ENCODE measurements at places on chromosomes 3 and 15.

- no peak for DNase-seq
These were observed 168.8 kb upstream of the MANF start for GRCh38 chr3:51216291-51216690.

- DNase-seq, result no peak
These were observed 6.9 kb downstream of the MITF start for GRCh38 chr3:69746119-69746518.

DNA sequence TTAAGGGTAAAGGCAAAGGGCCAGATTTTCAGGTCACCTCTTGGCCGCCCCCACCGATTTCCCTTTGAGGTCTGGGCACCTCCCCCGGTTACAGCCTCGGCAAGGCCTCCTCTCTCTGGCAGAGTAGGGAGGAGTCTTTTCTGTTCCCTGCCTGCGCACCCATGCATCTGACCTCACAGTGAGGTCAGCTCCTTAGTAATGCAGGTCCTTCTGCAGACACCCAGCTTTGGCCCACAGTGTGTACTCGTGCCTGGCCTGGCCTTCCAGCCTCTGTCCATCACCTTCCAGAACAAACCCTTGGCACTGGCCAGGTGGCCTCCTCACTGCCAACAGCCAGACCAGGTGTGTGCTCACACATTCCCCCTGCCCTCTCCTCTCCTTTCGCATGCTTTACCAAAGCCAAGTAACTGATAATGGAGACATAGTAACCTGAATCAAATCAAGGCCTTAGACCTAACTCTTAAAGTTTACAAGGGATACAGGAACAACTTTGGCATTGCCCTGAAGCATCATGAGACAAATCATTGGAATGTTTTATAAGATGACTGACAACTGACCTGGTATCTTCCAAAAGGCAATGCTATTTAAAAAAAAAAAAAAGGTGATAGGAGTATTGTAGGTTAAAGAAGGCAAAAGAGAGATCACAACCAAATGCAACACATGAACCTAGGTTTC lies 61.3 kb downstream of the CORO2B start:
- DNase-seq, result no peak

DNA sequence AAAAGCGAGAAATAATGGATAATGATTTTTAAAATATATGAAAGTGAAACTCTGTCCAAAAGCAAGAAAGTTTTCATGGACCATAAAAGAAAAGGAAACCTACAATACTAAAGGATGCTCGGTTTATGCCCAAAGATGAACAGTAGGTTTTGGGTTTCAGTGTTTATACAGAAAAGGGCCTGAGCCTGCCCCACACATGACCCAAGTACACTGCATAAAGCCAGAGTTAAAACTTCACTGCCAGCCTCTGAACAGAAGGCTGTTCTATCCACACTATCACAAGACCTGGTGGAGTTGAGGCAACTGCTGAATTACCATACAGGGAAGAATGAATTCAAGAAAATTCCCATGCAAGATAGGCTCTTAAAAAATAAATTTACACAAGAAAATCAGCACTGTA lies 165.2 kb downstream of the MECOM start:
- DNase-seq, result no peak

GRCh38 chr3:188165596-188165995 lies 11.6 kb downstream of the LPP start:
- DNase-seq, result no peak

DNA sequence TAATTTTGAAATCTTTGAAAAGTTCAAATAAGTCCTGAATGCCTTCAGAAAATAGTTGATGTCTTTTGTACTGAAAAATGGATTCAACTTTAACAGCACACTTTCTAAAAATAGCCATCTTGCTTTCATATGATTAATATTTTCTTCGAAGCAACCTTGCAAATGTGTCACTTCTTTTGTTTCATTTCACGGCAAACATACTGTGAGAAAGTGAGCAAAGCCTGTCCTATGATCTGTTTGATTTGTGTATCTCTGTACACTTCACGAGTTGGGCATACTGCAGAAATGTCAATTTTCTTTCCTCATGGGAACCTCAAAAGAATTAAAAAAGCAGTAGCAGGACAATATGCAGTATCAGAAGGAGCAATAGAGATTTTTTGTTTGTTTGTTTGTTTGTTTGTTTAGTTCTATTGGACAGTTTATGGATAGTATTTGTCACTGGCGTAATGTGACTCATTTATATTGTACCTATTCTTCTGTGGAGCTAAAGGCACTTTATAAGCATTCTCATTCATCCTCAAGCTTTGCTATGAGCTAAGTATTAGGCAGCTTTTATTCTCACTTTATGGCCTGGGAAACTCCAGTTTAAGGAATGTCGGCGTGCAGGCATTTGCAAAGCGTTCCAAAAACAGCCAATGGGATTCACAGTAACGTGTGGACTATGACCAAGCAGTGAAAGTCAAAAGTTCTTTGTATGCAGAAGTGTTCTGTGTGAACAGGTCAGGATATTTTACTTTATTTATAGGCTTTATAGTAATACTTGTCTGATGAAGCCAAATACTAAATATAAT lies 572.0 kb downstream of the NAALADL2 start:
- DNase-seq, result no peak

GRCh38 chr3:70519913-70520659 lies 207.6 kb upstream of the MDFIC2 start:
- DNase-seq, result no peak
